AG09309 (cell line): ENCODE measurements at places on chromosomes 2 and 18.

DNA sequence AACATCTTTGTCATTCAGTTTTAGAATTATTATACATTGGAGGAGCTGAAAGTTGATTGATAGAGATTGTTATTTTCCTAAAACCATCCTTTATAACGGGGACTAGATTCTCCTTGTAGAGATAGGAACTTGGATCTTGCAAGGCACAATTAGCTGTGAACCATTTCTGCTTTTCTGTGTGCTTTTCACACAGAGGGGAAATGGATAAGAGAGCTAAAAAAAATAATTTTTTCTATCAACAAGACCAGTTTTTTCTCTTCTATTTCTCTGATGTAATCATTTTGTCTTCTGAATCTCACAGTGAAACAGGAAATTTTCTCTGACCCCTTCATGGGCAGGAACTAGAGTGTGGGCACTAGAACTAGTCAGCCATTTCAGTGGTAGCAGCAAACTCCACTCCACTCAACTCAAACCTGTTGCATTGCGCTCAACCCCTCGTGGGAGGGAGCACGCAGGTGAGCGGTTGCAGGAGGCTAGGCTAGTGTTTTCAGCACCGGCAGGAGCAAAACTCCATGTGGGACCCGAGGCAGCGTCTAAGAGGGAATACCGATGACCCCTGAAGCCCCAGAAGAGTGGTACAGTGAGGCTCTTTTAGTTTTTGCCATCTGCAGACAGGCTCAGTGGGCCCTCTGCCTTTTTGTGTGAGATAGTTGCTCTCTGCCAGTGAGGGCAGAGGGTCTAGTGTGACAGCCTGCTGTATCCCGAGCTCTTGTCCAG, 24.0 kb upstream of the SLC39A10 start:
- no peak for DNase-seq

DNA sequence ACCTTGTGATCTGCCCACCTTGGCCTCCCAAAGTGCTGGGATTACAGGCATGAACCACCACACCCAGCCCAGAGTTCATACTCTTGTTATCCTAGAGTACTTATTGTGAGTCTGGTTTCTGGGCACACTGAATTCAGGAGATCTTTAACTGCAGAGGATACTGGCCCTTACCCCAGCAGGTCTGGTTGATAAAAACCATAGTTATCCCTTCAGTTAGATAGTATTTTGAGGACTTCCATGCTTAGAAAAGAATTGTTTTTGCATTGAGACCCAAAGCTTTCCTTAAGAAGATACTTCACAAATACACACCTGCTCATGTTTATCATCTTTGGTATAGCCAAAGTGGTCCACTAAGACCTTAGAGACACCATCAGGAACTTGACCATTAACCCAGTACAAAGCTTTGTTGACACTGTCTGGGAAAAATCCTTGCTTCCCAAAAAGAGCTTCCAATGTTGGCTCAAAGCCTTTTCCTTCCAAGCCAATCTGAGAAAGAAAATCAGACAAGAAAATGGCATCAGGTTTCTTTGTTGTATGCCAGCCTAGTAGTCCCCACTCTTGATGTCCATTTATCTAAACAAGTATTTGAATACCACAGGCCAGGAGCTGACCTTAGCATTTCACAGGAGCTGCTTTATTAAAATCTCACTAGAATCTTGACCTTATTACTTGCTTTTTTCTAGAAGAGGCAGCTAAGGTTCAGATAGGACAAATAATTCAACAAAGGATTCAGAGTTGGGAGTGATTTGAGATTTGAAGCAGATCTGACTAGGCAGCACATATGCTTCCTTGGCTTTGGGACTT, 17.2 kb downstream of the APOB start:
- DNase-seq, result no peak

DNA sequence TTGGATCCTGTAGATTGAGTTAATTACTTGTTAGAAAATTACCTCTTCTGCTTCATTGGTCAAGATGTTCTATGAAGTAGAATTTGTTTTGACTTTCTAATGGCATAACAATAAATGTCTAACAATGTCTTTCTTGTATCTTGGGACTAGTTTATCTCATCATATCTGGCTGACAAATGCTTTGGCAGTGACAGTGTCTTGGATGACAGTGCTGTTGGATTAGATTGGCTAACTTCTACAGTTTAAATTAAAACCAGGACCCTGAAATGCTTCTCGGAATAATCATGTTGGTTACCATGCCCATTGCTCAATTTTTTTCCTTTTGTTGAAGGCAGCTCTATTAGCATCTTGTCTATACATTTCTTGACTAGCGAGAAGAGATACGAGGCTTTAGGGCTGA, 176.9 kb downstream of the PARD3B start:
- no peak for DNase-seq

DNA sequence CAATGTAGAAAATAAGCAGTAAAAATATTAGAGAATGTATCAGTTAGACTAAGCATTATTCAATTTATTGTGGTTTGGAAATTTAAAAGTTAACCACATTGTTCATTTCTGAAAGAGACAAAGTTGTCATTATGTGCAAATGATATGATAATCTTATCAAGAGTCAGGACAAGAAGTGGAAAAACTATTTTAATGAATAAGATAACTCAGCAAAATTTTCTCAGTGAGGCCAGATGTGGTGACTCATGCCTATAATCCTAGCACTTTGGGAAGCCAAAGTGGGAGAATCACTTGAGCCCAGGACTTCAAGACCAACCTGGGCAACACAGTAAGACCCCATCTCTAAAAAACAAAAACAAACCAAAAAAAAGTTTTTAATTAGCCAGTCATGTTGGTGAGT, 39.5 kb upstream of the CERS6 start:
- DNase-seq, result no peak

- DNase-seq, result no peak
These were observed 199.7 kb downstream of the ADCYAP1 start for GRCh38 chr18:1104181-1104881.

- DNase-seq, result no peak
These were observed 4.6 kb downstream of the SERPINB13 start for GRCh38 chr18:63591725-63592124.
